ENCODE measurements at places on chromosomes 5 and 9.

DNA sequence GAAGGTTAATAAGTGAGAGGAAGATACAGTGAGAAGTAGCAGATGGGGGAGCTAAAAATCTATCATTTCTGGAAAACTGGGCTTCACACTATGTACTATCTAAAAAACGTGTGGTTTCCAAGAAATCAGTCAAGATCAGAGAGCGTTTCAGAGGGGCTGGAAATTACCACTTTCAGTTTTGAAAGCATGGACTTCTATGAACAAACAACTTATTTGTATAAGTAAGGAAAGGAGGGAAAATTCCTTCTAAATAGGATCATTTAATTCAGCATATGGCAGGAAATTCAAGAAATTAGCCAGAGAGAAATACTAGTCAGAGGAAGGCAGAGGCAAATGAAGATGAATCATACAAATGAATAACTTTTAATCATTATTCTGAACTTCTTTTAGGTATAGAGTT, 11.3 kb downstream of the TNC start:
- no peak for DNase-seq

- no peak for DNase-seq
Observed at GRCh38 chr9:126612326-126612812, 1.4 kb upstream of the LMX1B start.

GRCh38 chr9:110933350-110934001, 104.8 kb downstream of the LPAR1 start:
- no peak for DNase-seq

- no peak for DNase-seq
Observed at GRCh38 chr9:99307851-99308250, 85.8 kb downstream of the SEC61B start.

GRCh38 chr5:126938466-126938865, 91.9 kb downstream of the MARCHF3 start:
- DNase-seq: peak; percentile 89

DNA sequence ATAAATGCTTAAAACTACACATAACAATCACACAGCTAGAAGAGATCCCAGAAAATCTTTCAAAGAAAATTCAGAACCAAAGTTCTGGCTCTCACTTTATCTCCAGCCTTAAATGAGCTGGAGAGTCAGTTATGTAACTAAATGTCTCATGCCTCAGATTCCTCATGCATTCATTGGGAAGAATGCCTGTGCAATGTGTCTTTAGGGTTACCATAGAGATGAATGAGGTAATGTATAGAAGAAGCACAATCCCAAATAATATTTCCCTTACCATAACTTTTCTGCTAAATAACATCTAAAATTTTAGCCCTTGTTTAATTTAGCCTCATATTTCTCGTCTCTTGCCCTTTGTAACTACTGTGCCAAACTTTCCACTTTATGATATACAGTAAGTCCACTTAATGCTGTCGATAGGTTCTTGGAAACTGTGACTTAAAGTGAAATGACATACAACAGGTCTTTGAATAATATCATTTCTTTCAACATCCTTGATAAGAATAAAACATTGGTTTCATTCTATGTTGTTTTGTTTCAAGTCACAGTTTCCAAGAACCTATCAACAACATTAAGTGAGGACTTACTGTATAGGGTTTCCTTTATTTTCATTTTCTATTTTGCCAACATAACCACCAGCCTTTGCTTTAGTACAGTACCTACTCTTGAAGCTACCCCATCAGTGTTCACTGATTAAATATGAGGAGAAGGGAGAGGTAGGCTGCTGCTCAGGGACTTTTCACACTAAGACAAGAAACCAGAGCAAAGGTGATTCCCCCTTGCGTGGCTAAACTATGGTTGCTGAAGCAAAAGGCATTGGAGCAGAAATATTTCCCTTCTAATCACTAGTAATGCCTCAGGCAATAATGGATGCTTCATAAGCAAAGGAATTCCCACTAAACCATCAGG, 295.7 kb upstream of the PTGER4 start:
- DNase-seq: peak; percentile 89

GRCh38 chr5:74145951-74146350, 494.6 kb downstream of the ENC1 start:
- no peak for DNase-seq

GRCh38 chr5:107486489-107486888, 184.2 kb downstream of the EFNA5 start:
- peak; percentile 81 for DNase-seq

- DNase-seq: peak; percentile 88
Observed at GRCh38 chr9:121354141-121354540, 15.9 kb downstream of the STOM start.

- peak; percentile 55 for DNase-seq
Observed at GRCh38 chr5:131221888-131222287, 42.0 kb upstream of the CDC42SE2 start.

GRCh38 chr5:147972076-147972840, 65.9 kb upstream of the C5orf46 start:
- DNase-seq: no peak

DNA sequence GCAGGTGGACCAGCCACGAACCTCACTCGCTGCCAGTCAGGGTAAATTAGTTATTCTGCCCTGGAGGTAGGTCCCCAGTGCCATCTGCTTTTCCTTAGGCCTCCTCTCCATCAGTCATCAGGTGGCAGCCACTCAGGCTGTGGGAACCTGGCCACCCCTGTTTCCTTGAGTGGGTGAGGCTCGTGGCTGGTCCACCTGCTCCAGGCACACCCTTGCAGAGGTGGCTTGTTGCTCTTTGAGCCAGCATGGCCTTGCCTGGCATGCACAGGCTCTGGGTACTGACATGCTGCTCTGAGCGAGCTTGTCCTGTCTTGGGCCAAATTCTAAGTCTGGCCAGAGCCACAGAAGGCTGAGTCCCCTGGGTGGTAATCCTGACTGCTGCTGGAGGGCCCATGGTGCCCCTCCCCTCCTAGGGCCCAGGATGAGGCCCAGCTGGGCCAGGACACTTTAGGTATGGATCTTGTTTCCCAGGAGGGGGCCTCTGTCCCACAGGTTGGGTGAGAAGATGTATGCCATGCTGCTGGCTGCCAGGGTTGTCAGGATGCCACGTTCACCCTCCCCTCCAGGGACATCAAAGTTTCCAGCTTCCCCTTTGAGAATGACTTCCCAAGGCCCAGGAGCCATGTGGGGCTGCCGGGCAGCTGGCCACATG, 17.0 kb upstream of the ZNF484 start:
- no peak for DNase-seq

GRCh38 chr5:151476016-151476415, 28.6 kb downstream of the SLC36A1 start:
- no peak for DNase-seq

- DNase-seq: peak; percentile 71
Observed at GRCh38 chr5:181203093-181203711, 1.8 kb downstream of the TRIM7 start.

DNA sequence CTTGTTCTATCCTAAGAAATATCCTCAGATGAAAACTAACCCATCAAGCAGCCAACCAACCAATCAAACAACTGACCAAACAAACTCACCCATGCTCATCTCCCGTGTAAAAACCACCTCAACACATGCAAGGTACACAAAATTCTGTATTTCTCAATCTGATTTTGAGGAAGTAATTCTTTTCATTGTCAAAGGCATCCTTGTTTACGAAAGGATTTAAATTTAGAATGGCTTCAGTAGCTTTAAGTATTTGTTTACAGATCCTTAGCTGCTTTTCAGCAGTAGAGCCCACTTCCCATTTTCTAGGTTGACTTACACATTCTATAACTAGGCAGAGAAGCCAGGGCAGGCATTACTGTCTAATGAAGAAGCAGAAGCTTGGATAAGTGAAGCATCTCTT, 78.6 kb downstream of the NTRK2 start:
- DNase-seq: no peak

DNA sequence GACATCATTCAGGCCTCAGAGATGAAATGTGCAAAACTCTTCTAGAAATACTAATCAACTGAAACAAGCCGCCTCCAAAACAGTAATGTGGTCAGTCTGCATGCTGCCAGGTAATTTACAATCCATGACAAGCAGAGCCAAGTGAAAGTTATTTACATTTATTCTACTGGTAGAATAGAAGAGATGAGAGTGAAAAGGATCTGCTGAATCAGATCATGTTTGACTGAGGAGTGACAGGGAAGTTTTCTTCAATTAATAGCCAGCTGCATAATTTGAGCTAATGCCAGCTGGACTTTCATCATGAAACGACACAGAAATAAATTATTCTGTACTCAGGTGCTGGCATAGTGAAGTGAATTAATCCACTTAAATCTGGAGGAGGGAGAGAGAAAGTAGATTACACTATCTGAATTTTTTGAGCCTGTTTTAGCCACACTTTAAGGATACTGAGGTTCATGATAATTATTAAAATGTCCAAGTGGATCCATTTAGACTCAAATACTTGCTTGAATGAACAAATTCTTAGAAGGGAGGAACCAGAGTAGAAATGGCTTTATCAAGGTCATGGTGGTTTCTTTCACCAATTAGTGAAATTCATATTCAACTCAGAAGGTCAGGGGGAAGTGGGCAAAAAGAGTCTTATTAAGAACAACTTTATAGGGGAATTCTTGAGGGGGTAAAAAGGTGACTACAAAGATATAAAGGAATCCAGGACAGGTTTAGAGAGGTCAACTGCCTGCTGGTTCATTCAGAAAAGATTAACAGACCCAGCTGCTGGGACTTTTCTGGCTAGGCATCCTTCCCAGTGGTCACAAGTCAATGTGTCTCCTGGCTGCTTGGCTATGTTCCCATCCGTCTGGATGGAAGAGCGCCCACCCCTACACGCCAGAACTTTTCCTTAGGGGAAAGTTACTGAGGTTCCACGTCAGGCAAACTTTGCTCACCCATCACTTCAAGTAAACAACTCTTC, 350.4 kb downstream of the PDE4D start:
- DNase-seq: peak; percentile 48

GRCh38 chr9:123445116-123445515, 89.1 kb downstream of the CRB2 start:
- DNase-seq: no peak

GRCh38 chr9:121997791-121998190, 95.3 kb downstream of the TTLL11 start:
- DNase-seq: peak; percentile 17

DNA sequence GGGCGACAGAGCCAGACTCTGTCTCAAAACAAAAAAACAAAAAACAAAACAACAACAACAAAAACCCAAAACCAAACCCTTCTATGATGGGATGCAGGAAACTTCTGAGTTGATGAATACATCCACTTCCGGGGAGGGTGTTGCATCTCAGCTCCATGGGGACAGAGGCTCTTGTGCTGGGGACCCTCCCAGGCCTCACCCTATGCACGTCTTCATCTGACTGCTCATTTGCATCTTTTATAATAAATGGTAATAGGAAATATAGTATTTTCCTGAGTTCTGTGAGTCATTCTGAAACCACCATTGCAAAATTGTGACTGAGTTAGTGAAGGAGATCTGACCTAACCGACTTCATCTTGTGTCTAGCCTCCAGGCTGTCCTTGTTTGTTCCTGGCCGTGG, 109.5 kb upstream of the SLC28A3 start:
- no peak for DNase-seq

DNA sequence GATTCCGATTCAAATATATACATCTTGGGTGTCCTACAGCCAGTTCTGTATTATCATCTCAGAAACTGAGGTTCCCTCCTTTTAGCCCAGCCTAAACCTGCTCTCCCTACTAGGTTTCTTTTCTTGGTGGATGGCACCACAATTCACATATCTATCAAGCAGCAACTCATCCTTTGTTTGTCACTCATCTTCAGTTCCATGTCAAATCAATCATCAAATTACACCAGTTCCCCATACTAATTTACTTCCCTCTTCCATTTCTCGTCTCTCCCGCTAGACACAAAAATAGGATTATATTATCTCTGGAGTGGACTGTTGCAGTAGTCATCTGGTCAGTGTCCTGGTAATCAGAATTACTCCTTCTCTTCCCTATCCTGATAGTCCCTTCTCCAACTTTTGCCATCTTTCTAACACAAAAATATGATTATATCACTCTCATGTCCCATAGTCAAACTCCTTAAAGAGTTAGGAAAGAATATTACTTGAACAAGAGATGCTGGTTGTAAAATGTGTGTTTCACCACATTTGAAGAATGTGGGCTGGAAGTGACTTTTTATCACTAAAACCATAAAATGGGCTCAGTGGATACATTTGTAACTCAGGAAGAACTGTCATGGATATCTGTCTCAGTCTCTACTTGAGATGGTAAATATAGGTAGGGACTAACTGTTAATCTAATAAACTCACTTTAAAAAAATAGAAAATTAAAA, 69.1 kb upstream of the RICTOR start:
- no peak for DNase-seq

GRCh38 chr9:94677929-94678328, 38.6 kb upstream of the FBP1 start:
- DNase-seq: no peak

DNA sequence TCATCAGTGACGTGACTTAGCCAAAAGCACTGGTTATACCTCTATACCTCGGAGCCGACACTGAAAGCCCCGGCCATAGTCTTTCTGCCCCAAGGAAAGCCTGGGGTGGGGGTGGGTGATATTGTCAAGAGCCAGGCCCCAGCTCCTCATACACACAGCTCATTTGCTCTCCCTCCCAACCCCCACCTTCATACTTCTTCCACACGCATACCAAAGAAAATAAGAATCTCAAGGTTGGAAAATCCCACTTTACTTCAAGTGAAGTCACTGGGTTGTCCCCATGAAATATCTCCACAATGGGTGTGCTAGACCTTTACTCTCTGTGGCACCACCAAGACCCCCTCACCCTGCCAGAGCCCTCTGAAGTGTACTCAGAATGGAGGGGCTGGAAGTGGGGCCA, 27.1 kb upstream of the MGAT1 start:
- DNase-seq: no peak

DNA sequence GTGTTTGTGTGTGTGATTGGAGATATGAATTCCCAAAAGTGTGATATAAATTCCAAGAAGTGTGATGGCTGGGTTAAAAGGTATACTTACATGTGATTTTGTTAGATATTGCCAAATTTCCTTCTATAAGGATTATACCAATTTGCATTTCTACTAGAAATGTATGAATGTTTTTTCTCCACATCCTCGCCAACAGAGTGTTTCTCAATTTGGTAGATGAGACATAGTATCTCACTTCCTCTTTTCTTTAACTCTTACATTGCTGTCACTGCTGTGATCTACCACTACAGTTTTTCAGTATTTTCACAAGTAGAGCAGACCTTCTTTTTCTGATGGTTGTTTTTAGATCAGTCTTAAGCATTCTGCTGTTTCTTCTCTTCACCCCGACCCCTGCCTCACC, 111.3 kb downstream of the FER start:
- DNase-seq: peak; percentile 71

DNA sequence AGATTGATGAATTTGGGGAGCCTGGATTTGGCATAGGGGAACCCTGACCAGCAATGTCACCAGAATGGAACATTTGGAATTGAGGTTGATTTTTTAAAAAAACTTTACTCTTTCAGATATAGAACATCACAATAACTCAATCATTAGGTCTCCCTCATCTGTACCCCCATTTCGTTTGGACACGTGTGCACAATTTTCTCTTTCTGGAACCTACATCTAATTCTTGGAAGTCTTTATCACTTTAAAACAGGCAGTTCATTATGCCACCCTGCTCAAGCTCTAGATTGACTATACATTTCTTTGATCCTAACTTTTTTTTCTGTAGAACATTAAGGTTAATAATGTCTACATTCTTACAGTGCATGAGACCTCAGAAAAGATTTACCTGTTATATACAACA, 3.7 kb upstream of the SSBP2 start:
- DNase-seq: no peak

All from cardiac fibroblast (primary cell).